ENCODE measurements at places on chromosomes 3 and 15. TPM values are rescaled to one million over a fixed set of nuclear protein-coding genes. Genes with fewer than 3 reads are reported as not detected.

The PML gene
- 13.7 TPM for total RNA-seq

The CHRM5 gene
- not detected for total RNA-seq

The CERS3 gene
- not detected for total RNA-seq

- H3K27ac ChIP-seq = no peak overlapping the region
- no peaks in the 10 kb centered on the region for H3K27me3 ChIP-seq
- no peaks in the 10 kb centered on the region for H3K4me1 ChIP-seq
Measured at GRCh38 chr3:107884719-107885460, 205.9 kb downstream of the CD47 start.

DNA sequence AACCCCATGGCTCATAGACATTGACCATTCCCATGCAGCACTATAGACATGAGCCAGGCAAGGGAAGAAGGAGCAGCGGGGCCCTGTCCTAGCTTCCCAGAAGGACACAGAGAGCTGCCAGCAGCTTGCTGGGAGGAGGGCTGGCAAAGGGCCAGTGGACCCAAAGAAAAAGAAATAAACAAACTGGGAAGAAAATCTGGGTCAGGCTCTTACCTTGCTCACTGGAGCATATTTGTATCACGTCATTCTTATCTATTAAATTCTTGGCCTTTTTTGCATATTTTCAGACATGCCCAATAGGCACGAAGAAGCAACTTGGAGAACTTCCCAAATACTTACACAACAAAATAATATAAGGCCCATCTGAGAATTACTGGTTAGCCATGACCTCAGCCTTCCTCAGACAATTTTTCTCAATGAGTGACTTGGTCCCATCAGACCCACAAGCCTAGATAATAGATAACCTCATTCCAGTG is 28.4 kb downstream of the RASGRP1 start:
- no peak overlapping the region for H3K27ac ChIP-seq
- H3K4me3 ChIP-seq = no peak overlapping the region
- no peaks in the 10 kb centered on the region for H3K36me3 ChIP-seq

DNA sequence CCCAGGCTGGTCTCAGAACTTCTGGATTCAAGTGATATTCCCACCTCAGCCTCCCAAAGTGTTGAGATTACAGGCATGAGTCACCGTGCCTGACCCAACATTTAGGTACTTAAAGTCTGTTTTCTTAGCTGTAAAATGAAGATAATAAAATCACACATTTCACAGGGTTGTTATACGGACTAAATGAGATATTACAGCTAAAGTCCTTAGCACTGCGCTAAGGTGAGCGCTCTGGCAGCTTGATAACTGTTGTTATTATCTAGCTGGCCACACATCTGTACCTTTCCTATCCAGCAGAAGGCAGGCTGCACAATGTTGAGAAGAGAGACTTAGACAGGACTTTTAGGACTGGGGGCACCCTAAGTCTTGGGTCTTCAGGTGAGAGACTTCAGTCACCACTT is 2.7 kb upstream of the LIPH start:
- H3K4me1 ChIP-seq = no peaks in the 10 kb centered on the region
- no peak overlapping the region for H3K4me3 ChIP-seq
- H3K36me3 ChIP-seq = no peaks in the 10 kb centered on the region
- no peak for DNase-seq
- no peaks in the 10 kb centered on the region for H3K27me3 ChIP-seq
- no peak overlapping the region for H3K27ac ChIP-seq

DNA sequence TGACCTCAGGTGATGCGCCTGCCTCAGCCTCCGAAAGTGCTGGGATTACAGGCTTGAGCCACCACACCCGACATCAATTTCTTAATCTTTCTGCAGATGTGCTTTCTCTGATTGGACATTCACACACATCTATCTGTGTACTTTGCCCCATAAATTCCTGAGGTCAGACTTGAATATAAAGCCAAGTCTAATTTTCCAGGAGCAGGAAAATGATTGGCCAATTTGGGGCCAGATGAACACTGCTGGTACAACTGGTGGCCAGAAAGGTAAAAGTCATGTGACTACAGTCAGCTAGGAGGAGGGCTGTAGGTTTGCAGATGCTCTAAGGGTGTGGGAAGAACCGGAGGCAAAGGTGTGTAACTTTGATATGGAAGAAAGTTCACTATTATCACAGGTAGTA is 3.2 kb upstream of the RAD51 start:
- H3K4me1 ChIP-seq = peaks cover 5% of the 10 kb centered on the region
- H3K27me3 ChIP-seq = no peaks in the 10 kb centered on the region

DNA sequence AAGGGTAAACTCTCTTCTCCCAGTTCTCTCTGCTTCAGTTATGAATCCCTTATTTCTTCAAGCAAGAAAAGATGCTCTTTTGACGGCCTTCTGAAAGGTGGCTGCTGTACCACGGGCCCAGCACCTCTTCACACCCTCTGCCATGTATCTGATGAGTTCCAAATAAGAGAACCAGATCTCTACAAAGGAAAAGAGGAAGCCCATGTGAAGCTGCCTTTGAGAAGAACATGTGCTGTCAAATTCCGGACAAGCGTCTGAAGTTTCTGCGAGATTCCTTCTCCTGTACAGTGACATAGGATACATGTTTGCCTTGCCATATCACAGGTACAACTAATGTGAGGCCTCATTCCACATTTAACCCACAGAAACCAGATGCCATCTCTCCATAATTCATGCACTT is 59.2 kb downstream of the SH3BP5 start:
- H3K36me3 ChIP-seq = no peaks in the 10 kb centered on the region
- H3K4me3 ChIP-seq = no peak overlapping the region
- H3K27ac ChIP-seq = no peak overlapping the region

- H3K27ac ChIP-seq = no peak overlapping the region
- H3K4me1 ChIP-seq = peaks cover 10% of the 10 kb centered on the region
Measured at GRCh38 chr3:13482106-13482690, 2.1 kb downstream of the HDAC11 start.

GRCh38 chr3:175340338-175341015 is 481.3 kb downstream of the NAALADL2 start:
- H3K36me3 ChIP-seq = no peaks in the 10 kb centered on the region
- H3K27me3 ChIP-seq = no peaks in the 10 kb centered on the region
- no peak overlapping the region for H3K27ac ChIP-seq
